Subcutaneous preadipocyte (primary cell): ENCODE measurements at places on chromosomes 12 and 14. TPM values are rescaled to one million over a fixed set of nuclear protein-coding genes. Genes with fewer than 3 reads are reported as not detected.

The IFI27L1 gene
- total RNA-seq: 8.2 and 12.1 TPM in 2 replicates

The AEBP2 gene
- 11.4 and 14.1 TPM in 2 replicates for total RNA-seq

The FITM1 gene
- 0.37 TPM in 1 of 2 replicates, not detected in the other for total RNA-seq

The SYCP3 gene
- 0.39 TPM in 1 of 2 replicates, not detected in the other for total RNA-seq

The SIX1 gene
- total RNA-seq: 3.3 and 13.1 TPM in 2 replicates

The FSCB gene
- not detected in 2 replicates for total RNA-seq

The TBX3 gene
- total RNA-seq: 79.4 and 113 TPM in 2 replicates

The RGS6 gene
- not detected in 2 replicates for total RNA-seq

The HVCN1 gene
- 0.98 and 1.5 TPM in 2 replicates for total RNA-seq

The RILPL2 gene
- 2.9 and 3.5 TPM in 2 replicates for total RNA-seq

The RNASE3 gene
- not detected in 2 replicates for total RNA-seq

The MYH6 gene
- total RNA-seq: not detected in 2 replicates

The REC8 gene
- 1.8 TPM in 2 replicates for total RNA-seq

The MYO1A gene
- total RNA-seq: 0.73 TPM in 1 of 2 replicates, not detected in the other

The ARHGEF25 gene
- total RNA-seq: 0.98 and 4.0 TPM in 2 replicates

The CCDC175 gene
- total RNA-seq: not detected in 2 replicates

The TPH2 gene
- not detected in 2 replicates for total RNA-seq

The KRT4 gene
- total RNA-seq: not detected in 2 replicates

The C14orf180 gene
- total RNA-seq: not detected in 2 replicates

The RNF31 gene
- total RNA-seq: 40.8 and 43.8 TPM in 2 replicates

The AMIGO2 gene
- total RNA-seq: under 0.01 and 0.20 TPM in 2 replicates

The BRMS1L gene
- 3.3 and 4.5 TPM in 2 replicates for total RNA-seq

The CACNA1C gene
- total RNA-seq: 5.1 and 9.6 TPM in 2 replicates

The CLMN gene
- 4.5 and 6.6 TPM in 2 replicates for total RNA-seq

The NPFF gene
- not detected in 2 replicates for total RNA-seq

The GPR65 gene
- total RNA-seq: under 0.01 TPM in 1 of 2 replicates, not detected in the other

The C12orf42 gene
- not detected in 2 replicates for total RNA-seq

The MANSC1 gene
- total RNA-seq: 2.2 and 3.3 TPM in 2 replicates

The FNTB gene
- 8.8 and 13.1 TPM in 2 replicates for total RNA-seq

The MTERF2 gene
- total RNA-seq: 3.5 and 5.1 TPM in 2 replicates

The LIN7A gene
- total RNA-seq: 6.3 and 8.5 TPM in 2 replicates

The KERA gene
- total RNA-seq: not detected in 2 replicates

The TAS2R9 gene
- total RNA-seq: 0.20 TPM in 1 of 2 replicates, not detected in the other

The PMCH gene
- not detected in 2 replicates for total RNA-seq

The OTOGL gene
- under 0.01 and 0.20 TPM in 2 replicates for total RNA-seq

The TRPV4 gene
- 0.59 and 1.1 TPM in 2 replicates for total RNA-seq

The GARIN6 gene
- total RNA-seq: not detected in 2 replicates

The ANKRD52 gene
- total RNA-seq: 12.9 and 15.1 TPM in 2 replicates

The SLCO1B3 gene
- not detected in 2 replicates for total RNA-seq

The DBX2 gene
- under 0.01 TPM in 2 replicates for total RNA-seq

The METTL1 gene
- total RNA-seq: 8.1 and 8.2 TPM in 2 replicates

The B3GNT4 gene
- under 0.01 and 0.20 TPM in 2 replicates for total RNA-seq

The TMTC1 gene
- total RNA-seq: 71.7 and 96.2 TPM in 2 replicates

The KLHDC1 gene
- 0.98 and 2.9 TPM in 2 replicates for total RNA-seq

The TEDC1 gene
- 8.5 and 15.6 TPM in 2 replicates for total RNA-seq

The FAM90A1 gene
- 0.20 TPM in 1 of 2 replicates, not detected in the other for total RNA-seq

The COQ10A gene
- 4.9 and 5.9 TPM in 2 replicates for total RNA-seq

The TMEM229B gene
- 0.20 and 0.37 TPM in 2 replicates for total RNA-seq
